ENCODE measurements at places on chromosomes 7 and 10.

DNA sequence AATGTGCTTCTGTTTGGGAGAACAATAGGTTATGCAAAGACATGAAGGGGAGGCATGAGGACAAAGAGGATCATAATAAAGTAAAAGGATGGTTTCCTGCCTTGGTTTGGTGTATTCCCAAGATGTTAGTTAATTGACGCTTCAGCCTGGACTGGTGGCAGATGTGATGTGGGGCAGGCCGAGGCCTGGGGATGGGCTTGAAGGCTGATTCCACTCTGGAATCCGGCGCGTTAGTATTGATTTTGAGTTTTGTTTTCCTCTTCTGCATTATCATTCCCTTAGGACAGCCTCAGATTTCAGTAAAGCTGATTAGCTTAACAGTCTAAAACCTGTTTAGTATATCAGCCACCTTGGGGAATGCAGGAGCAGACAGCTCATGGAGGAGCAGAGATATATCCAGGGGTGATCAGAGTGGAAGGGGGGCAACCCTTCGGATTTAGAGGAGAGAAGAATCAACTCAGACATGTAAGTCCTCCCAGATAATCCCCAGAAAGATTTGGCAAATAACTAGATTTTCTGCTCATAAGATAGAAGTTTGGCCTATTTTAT is 159.8 kb upstream of the MTPN start:
- DNase-seq, result no peak

DNA sequence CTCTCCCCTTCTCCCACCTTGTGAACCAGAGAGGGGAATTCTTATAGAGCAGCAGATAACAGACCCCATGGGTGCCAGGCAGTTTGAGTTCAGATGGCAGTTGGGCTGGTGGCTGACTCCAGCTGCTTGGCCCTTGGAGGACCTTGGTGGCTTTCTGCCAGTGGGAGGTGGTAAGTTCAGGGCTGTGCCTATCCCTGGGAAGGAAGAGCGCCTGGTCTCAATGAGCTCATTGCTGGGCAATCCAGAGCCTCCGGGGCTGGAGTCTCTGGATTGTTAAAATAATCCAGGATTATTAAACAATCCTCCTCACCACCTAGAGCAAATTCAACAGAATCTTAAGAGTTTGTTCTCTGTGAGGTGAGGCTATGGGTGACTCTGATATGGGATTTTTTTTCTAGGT is 105.2 kb downstream of the FANK1 start:
- DNase-seq, result peak; percentile 39

DNA sequence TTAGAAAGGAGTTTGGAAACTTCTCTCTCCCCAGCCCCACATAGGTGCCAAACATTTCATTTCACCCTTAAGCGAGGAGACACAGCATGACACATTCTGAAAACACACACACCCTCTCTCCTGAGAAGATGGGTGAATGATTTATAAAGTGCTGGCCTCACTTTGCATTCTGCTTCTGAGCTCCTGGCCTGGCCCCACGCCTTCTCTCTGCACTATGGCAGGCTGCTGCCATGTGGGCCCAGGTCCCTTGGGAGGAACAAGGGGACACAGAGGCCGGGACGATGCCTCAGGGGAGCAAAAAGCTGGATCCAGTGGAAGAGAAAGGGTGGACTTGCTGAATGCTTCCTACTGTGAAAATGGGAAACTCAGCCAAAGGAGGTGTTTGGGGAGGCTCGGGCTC is 56.0 kb downstream of the CPXM2 start:
- no peak for DNase-seq

DNA sequence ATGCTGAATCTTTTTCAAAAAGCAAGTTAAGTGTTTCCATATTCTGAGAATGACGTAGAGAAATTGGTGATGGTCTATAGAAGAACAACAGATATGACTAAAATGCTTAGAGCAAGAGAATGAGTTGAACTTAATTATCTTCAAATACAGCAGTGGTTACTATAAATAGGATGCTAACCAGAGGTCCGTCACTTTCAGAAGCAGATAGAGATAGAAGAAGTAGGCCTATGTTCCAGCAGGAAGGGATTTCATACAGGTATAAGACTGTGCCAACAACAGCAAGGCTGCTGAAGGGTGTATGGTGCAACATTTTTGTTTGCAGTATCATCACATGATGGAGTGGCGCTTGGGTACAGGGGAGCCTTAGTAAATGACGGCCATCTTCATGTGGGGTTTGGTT is 68.6 kb downstream of the HBP1 start:
- DNase-seq, result no peak

DNA sequence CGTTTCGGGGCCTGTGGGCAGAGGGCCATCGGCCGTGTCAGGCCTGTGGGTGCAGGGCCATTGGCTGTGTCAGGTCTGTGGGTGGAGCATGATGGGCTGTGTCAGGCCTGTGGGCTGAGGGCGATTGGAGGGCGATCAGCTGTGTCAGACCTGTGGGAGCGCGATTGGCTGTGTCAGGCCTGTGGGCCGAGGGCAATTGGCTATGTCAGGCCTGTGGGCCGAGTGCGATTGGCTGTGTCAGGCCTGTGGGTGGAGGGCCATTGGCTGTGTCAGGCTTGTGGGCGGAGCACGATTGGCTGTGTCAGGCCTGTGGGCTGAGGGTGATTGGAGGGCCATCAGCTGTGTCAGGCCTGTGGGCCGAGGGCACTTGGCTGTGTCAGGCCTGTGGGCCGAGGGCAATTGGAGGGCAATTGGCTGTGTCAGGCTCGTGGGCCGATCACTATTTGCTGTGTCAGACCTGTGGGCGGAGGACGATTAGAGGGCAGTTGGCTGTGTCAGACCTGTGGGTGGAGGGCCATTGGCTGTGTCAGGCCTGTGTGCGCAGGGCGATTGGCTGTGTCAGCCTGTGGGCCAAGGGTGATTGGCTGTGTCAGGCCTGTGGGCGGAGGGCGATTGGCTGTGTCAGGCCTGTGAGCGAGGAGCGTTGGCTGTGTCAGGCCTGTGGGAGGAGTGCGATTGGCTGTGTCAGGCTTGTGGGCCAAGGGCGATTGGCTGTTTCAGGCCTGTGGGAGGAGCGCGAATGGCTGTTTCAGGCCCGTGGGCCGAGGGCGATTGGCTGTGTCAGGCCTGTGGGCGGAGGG is 54.1 kb downstream of the DYNC2I1 start:
- DNase-seq, result no peak

DNA sequence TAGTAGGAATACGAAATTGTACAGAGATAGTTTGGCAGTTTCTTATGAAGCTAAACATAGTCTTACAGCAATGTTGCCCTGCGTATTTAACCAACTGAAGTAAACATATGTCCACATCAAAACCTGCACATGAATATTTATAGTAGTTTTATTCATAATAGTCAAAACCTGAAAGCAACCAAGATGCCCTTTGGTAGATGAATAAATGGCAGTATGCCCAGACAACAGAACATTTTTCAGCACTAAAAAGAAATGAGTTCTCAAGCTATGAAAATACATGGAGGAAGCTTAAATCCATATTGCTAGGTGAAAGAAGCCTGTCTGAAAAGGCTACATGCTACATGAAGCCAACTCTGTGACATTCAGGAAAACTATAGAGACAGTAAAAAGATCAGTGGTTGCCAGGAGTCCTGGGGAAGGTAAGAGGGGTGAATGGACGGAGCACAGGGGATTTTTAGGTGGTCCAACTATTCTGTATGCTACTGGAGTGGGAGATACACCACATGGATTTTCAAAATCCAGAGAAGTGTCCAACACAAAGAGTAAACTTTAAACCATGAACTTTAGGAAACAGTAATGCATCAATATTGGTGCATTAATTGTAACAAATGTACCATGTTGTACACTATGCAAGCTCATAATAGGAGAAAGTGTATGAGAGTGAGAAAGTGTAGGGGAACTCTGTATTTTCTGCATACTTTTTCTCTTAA is 17.6 kb downstream of the GPRIN2 start:
- no peak for DNase-seq

DNA sequence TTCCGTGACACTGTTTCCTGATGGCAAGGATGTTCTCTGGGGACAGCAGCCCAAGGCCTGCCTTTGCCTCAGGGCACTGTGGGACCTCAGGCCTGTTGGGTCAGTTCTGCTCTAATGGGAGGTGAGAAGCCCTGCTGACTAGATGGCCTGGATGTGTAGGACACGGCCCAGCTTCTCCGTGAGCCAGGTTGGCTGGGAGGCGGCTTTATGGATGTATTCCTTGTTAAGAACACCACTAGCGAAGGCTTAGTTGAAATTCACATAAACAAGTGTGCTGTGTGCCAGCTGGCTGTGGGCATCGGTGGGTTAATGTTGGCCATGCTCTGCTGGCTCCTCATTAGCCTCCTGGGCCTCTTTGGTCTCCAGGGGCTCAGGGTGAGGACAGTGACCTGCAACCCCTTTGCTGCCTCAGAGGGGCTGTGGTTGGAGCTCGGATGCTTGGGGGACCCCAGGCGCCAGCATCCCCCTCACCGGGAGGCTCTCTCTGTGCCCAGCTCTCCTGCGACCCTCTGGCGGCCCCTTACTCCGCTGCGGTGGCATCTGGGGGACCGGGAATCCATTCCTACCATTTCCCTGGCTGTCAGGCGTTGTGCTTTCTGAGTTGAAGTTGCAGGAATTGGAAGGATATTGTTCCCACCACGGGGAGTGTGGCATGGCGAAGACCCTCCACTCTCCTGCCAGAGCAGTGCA is 22.8 kb upstream of the DPYSL4 start:
- DNase-seq, result no peak

GRCh38 chr10:48378675-48379074 is 72.2 kb downstream of the MAPK8 start:
- no peak for DNase-seq

GRCh38 chr7:135342887-135343286 is 109.2 kb downstream of the STRA8 start:
- DNase-seq, result no peak

DNA sequence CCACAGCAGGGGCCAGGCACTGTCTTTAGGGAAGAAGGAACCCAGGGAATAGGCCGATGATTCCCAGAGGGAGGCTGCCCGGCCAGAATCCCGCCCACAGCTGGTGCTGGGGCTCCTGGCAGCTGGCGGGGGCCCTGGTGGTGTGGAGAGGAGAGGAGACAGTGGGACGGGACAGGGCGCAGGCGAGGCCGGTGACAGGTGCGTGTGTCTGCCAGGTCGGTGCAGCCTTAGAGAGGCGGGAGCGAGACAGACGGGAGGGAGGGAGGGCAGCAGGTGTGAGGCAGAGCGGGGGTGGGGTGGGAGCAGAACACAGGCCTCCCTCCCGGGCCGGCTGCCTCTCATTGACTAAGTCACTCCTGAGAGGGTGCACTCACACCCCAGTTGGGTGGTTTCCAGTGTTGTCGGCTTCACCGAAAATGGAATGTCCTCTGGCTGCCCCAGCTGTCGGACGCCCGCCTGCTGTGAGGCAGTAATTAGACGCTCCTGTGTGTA is 55.2 kb downstream of the ELFN1 start:
- DNase-seq, result no peak

GRCh38 chr10:76327441-76327840 is 896.0 kb downstream of the LRMDA start:
- no peak for DNase-seq

GRCh38 chr7:38318241-38318640 is 44.8 kb upstream of the TARP start:
- no peak for DNase-seq

DNA sequence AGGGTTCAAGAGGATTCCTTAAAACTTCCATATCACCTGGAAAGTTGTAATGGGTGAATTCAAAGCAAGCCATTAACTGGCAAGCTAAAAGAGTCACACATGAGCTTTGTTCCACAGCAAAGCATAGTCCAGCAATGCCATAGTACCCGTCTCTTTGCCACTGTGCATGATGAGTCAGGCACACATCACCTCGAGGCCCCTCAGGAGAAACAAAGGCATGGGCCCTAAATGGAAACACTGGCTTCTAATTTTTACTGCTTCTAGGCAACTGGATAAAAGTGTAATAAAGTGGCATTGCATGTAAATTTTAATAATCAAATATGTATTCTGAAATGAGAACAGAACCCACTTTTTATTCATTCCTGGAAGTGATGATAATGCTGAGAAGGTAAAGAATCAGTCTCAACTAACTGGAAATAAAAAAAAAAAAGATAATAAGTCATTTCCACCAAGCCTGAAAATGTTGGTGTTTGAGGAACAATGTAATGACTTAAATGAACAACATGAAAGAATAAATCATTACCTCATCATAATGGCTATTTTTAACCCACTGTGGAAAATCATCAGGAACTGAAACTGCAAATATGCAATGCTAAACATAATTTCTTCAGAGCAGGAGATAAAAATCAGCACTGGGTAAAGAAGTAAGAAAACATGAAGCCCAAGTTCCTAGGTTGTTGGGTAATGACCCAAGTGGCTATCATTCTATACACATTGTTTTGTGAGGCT is 104.9 kb downstream of the CDK6 start:
- peak; percentile 66 for DNase-seq

- DNase-seq, result peak; percentile 74
Measured at GRCh38 chr7:119270045-119270464, 1002.9 kb upstream of the KCND2 start.

- DNase-seq, result no peak
Measured at GRCh38 chr7:148661471-148661870, 37.2 kb upstream of the CUL1 start.

- DNase-seq, result no peak
Measured at GRCh38 chr10:45144326-45145070, 143.8 kb downstream of the ZNF22 start.

DNA sequence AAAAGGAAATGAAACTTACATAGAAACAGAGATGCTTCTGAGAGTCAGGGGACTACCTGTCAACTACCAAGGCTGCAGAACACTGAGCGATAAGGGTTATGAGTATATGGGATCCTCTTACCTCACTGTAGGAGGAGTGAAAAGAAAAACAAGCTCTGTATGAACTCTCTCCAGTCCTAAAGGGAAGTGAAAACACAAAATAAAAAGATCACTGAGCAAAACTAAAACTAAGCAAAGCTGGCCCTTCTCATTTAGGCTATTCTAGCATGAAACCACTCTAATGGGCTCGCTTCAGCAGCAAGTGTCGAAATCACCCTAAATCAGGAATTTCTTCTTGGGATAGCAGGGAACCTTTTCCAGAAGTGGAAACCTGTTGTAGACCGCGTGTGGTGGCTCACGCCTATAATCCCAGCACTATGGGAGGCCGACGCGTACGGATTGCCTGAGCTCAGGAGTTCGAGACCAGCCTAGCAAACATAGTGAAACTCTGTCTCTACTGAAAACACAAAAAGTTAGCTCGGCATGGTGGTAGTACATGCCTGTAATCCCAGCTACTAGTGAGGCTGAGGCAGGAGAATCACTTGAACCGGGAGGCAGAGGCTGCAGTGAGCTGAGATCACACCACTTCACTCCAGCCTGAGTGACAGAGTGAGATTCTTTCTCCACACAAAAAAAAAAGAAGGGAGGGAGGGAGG is 27.0 kb downstream of the DCLRE1C start:
- no peak for DNase-seq

- no peak for DNase-seq
Measured at GRCh38 chr7:80458822-80459725, 52.8 kb downstream of the GNAT3 start.

GRCh38 chr7:128882134-128882533 is 19.5 kb downstream of the ATP6V1F start:
- DNase-seq, result no peak

GRCh38 chr7:32762925-32763293 is 128.7 kb downstream of the KBTBD2 start:
- DNase-seq, result no peak

DNA sequence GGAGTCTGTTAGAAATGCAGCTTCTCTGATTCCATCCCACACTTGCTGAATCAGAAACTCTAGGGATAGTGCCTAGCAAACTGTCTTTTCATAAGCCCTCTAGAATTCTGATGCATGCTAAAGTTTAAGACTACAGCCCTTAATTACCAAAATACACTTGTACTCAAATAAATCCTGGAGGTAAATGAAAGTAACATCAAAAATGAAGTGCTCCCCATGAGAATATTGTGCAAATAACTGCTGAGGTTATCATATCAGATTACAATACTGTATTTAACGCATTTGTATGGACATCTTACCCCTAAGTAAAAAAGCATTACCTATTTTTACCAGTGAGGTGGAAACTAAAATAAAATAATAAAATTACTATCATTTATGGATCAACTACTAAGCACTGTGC is 104.7 kb downstream of the CHCHD3 start:
- DNase-seq, result no peak

Measured in fibroblast of villous mesenchyme (primary cell).